ENCODE measurements at places on chromosomes 7 and 10.

- no peak for DNase-seq
Measured at GRCh38 chr7:113955157-113955556, 36.3 kb upstream of the PPP1R3A start.

GRCh38 chr10:58517491-58518355, 5.1 kb downstream of the BICC1 start:
- DNase-seq = no peak

GRCh38 chr10:12010353-12010752, 32.3 kb downstream of the UPF2 start:
- no peak for DNase-seq

- DNase-seq = no peak
Measured at GRCh38 chr10:48683868-48684267, 805 bp upstream of the WDFY4 start.

Data from globus pallidus (tissue), 1 donor.